WERI-Rb-1 (cell line): ENCODE measurements at places on chromosomes 12 and 14.

DNA sequence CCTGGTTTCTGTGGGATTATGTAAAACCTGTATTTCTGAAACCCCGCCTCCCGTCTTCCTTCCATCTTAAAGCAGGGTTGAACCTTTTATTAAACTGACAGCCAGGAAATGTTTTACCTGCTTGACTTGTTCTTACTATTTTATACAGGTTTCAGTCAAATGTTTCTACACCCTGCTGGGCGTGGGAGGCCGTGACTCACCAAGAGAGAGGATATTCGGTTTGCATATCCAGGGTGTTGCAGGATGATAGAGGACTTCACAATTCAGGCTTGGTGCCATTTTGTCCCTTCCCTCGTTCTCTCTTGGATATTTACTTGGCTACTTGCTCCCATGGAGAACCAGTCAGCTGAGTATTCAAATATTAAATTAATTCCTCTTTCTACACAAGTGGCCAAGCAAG lies 69.7 kb downstream of the ARF6 start:
- no peak for DNase-seq

GRCh38 chr14:40476005-40476404 lies 1043.8 kb upstream of the FBXO33 start:
- DNase-seq, result no peak

- DNase-seq, result peak; percentile 30
Observed at GRCh38 chr14:81990312-81990761, 456.7 kb upstream of the SEL1L start.

GRCh38 chr14:102589761-102590290 lies 2.6 kb upstream of the RCOR1 start:
- no peak for DNase-seq

GRCh38 chr12:110234331-110234751 lies 46.7 kb upstream of the ATP2A2 start:
- no peak for DNase-seq

DNA sequence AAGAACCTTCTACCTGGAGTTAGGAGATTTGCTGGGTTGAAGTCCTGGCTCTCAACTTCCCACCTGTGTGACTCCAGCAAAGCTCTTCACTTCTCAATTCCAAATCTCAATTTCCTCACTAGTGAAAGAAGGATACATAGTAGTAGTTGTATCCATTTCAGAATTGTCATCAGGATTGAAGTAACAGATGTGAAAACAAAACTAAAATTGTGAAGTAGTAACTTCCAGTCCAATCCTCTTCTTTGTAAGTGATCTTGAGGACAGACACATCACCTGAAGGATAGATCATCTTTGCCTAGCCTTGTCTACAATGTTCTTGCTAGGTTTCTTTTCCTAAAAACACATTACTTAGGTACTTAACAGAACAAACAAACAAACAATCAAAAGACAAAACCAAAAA lies 1.2 kb upstream of the LRRK2 start:
- no peak for DNase-seq

- DNase-seq, result no peak
Observed at GRCh38 chr14:41299924-41300323, 306.8 kb upstream of the LRFN5 start.

GRCh38 chr12:64526859-64527258 lies 74.9 kb downstream of the TBK1 start:
- DNase-seq, result no peak

- no peak for DNase-seq
Observed at GRCh38 chr12:3089588-3089987, 12.4 kb downstream of the TSPAN9 start.

DNA sequence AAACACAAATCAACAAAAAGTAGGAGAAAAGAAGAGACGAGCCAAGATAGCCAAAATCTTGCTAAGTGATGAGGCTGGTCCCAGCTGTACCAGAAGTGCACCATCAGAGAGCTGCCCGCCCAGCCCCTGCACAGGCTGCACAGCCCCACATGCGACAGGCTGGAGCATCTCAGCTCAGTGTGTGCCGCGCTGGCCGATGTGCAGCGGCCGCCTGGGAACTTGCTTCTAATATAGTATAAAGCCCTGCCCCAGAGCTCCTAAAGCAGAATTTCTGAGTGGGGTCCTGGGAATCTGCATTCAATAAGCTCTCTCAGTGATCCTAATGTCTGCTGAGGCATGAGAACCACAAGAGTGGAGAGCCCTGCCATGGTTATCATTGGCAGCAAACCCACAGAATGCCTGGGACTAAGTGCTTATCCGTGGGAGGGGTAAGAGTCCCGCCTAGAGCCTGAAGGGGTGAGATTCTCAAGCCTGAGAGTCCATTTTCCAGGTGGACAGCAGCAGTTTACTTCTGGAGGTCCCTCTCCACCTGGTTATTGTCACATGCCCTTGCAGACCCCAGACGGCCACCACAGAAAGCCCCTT lies 171.6 kb downstream of the DPF3 start:
- no peak for DNase-seq

GRCh38 chr12:56634242-56634836 lies 4.2 kb upstream of the BAZ2A start:
- DNase-seq, result peak; percentile 84

- DNase-seq, result no peak
Observed at GRCh38 chr12:103908877-103909276, 21.3 kb upstream of the HSP90B1 start.

- DNase-seq, result peak; percentile 87
Observed at GRCh38 chr12:48788854-48789775, at the start of gene ADCY6. TSS of gene ADCY6 (minus strand) at chr12:48789089. CDS start at chr12:48783434, 5,655 bp downstream.

GRCh38 chr12:76704693-76705092 lies 59.2 kb upstream of the ZDHHC17 start:
- DNase-seq, result no peak

DNA sequence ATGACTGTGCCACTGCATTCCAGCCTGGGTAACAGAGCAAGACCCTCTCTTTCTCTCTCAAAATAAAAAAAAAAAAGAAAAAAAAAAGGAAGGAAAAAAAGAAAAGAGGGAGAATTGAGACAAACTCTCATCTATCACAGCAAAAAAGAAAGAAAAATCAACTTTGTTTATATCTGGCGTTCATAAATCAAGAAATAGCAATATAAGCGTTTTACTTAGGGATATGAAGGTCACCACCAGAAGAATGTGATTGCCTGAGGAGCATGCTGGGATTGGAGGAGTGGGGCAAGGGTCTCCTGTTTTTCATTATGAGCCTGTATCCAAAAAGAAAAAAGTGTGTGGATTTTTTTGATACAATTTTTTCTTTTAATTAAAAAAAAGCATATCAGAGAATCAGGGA lies 78.4 kb downstream of the HECTD4 start:
- no peak for DNase-seq

- DNase-seq, result no peak
Observed at GRCh38 chr12:5565933-5566599, 134.2 kb downstream of the NTF3 start.

GRCh38 chr14:87407344-87407743 lies 585.6 kb downstream of the GALC start:
- no peak for DNase-seq

DNA sequence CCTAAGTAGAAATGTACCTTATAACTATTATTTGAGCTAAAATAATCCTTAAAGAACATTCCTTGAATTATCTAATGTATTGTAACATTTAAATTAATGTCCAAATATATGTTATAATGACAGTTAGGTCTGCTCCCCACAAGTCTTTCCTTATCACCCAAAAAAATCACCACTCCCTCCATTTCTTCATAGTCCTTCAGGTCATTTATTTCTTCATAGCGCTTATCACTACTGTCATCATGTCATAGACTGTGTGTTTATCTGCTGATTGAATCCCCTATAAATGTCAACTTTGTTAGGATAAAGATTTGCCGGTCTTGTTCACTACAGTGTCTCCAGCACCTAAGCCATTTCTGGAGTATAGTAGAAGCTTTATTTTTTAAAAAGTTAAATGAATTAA lies 12.0 kb downstream of the LUM start:
- DNase-seq, result no peak

DNA sequence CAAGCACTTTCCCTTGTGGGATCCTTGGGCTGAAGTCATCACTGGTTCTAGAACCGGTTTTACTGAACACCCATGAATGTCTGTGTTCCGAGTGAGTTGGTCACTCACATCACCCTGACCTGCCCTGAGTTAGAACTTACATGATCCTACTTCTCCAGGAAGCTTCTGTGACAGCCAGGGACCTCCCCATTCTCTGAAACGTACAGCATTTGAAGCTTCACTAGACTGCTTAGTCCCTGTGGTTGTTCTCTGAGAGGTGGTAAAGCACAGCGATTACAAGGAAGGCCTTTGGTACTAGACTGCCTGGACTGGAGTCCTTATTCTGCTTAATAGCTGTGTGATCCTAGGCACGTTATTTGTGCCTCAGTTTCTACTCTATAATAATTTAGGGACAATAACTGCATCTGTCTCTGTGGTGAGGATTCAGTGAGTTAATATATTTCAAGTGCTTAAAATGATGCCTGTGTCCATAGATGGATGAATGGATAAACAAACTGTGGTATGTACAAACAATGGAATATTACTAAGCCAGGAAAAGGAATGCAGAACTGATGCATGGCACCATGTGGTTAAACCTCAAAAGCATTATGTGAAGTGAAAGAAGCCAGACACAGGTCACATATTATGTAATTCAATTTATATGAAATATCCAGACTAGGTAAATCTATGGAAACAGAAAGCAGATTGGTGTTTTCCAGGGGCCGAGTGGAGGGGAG lies 54.7 kb upstream of the DDX11 start:
- DNase-seq, result no peak

GRCh38 chr14:35147186-35147585 lies 24.8 kb downstream of the PRORP start:
- DNase-seq, result no peak

DNA sequence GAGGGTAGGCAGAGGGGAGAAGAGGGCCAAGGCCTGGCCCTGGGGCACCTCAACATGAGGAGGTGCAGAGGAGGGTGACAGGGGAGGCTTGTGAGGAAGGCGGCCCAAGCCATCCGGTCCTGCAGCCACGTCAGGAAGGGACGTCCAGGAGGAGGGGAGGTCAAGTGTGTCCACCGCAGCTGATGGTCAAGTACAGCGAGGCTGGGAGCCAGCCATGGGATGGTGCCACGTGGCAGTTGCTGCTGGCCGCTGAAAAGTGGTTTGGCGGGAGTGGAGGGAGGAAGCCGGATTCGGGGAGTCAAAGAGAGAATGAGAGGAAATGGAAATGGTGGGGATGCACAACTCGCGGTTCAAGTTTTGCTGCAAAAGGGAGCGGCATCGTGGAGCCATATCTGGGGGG lies 41.2 kb downstream of the PRIMA1 start:
- DNase-seq, result no peak

DNA sequence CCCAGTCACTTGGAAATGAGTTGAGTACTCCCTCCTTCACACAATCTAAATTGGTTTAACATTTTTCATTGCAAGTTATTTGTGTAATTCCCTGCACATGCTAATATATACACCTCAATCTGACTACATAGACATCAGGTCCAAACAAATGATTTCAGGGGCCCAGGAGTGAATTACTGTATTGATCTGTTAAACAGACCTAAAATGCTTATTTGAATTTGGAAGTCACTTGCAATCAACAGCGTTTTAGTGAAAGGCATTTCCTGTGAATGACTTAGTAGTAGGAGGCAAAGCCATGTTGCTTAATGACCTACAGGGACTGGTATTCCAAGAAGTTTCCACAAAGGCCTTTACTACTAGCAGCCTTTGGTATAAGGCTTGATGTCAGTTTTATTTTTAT lies 22.6 kb upstream of the SLC15A5 start:
- no peak for DNase-seq

DNA sequence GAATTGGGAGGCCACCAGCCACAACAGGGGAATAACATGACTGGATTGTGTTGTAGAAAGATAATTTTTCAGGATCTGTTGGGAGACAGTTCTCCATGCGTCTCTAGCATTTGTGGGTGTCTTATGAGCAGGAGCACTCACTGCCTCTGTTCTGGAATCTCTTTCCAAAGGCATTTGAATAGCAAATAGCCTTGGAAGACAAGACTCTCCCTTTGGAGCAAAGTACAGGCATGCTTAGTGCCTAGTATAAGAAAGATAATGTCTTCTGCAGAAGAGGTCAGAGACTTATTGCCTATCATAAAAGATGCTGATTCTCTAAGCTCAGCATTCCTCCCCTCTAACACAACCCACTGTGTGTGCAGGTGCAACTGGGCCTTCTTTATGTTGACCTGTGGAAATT lies 58.3 kb downstream of the VCPKMT start:
- no peak for DNase-seq

- DNase-seq, result no peak
Observed at GRCh38 chr12:98439471-98439951, 75.9 kb upstream of the TMPO start.

GRCh38 chr14:34051966-34052657 lies 101.2 kb upstream of the EGLN3 start:
- no peak for DNase-seq

DNA sequence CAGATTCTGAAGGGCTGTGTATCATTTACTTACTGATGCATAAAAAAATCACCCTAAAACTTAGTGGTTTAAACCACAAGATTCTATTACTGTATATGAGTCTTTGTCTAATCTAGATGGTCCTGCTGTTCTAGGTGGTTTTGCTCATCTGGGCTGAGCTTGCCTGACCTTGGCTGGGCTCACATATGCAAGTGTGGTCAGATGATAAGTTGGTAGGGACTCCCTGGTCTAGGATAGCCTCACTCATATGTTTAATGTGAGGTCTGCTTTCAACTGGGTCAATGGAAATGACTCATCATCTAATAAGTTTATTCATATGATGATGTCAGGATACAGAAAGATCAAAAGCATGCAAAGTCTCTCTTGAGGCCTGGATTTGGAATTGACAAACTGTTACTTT lies 887.8 kb downstream of the TRHDE start:
- DNase-seq, result no peak

DNA sequence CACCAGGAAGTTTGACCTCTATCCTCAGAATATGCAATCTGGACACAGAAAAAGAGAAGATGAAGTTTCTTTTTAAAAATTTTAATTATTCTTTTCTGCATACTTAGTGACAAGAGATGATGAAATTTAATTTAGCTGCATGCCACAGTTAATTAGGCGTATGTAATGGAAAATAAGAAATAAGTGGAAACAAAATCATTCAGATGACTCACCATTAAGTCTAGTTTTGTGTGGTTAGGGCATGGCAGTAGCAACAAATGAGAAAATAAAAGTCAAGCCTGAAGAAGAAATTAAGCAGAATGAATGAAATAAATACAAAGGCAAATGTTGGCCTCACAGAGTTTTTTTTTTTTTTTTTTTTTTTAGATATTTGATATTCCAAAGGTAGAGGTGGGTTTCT lies 30.9 kb upstream of the KLRD1 start:
- no peak for DNase-seq

GRCh38 chr14:75784314-75784686 lies 123.3 kb downstream of the TTLL5 start:
- no peak for DNase-seq

GRCh38 chr14:105046891-105047282 lies 18.3 kb downstream of the GPR132 start:
- no peak for DNase-seq

DNA sequence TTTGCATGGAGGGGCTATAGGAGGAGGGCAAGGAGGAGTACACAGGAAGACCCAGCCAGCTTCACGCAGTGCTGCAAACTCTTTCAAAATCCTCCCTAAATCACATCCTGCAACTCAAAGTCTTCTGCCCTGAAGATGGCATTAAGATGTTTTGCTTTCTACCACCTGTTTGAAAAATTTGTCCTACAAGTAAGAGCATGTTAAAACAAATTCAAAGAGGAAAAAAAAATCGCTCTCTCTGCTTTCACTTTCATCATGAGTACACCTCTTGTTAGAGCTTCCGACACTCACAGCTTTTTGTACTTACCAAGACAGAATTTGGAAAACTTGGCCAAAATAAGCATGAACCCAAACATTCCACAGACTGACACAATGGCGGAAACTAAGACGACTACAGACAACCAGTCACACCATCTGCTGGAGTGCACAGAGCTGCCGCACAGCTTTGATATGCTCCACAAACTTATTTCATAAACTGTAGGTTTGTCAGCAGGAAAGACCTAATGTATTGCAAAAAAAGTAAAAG lies 21.3 kb downstream of the GCH1 start:
- no peak for DNase-seq
